ENCODE measurements at places on chromosomes 12 and 14.

- no peak for DNase-seq
Measured at GRCh38 chr14:98816195-98816594, 455.8 kb downstream of the BCL11B start.

DNA sequence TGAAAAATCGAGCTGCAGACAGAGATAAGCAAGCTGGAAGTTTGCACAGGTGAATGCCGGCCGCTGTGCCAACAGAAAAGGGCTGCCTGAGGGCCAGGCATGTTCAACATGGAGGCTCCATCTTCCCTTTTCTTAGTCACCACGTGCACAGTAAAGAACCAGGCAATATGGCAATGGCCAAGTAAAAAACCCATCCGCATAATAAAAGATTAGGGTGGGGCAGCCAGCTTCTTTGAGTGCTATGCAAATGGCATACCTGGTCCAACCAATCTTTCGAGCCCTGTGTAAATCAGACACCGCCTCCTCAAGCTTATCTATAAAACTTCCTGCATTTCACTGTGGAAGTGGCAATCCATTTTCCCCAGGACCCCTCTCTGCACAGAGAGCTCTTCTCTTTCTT lies 16.7 kb downstream of the PNP start:
- DNase-seq = no peak

DNA sequence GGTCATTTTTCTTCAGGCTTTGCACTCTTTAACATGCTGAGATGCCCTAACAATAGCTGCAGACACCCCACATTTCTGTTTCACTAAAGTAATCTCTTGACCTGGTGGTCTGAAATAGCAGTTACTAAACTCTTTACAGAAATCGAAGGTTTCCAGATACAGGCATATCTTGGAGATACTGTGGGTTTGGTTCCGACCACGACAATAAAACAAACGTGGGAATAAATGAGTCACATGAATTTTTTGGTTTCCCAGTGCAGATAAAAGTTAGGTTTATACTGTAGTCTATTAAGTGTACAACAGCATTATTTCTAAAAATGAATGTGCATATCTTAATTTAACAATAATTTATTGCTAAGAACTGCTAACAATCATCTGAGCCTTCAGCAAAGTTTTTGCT lies 208.7 kb downstream of the EGLN3 start:
- DNase-seq = no peak

- no peak for DNase-seq
Measured at GRCh38 chr12:65004270-65004669, 116.8 kb downstream of the WIF1 start.

GRCh38 chr12:34600592-34601462 lies 578.5 kb downstream of the ALG10 start:
- no peak for DNase-seq

DNA sequence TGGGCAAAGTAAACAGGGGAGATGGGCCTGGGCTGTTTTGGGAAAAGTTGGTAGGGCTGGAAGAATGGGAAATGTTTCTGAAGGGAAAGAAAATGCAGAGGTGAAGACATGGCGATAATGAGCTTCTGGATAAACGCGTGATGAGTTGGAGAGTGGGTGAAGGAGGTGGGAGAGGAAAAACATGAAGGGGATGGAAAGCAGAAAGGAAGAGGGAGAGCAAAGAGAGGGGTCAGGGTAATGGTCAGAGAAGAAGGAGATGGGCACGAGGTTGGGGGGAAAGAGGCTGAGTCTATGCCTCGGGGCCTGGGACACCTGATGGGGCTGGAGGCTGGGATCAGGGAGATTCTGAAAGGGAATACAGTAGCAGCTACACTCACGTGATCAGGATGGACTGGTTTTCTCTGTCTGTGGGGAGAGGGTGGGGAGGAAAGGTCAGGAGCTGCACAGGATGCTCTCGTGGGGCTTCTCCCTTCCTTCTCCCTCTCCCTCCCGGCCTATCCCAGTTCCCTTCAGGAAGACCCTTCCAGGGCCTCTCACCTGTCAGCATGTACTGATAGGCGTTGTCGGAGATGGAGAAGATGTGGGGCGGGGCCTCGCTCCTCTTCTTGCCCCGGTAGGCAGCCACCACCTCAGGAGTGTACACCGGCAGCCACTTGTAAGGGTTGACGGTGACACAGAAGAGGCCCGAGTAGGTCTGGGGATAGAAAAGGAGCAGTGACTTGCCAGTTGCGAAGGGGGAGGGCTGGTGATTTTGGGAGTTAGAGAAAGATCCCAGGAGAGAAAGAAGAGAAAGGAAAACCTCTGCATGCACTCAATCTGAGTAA lies 3.1 kb downstream of the MYH7 start:
- DNase-seq = no peak

- no peak for DNase-seq
Measured at GRCh38 chr12:68812553-68813241, 4.7 kb downstream of the MDM2 start.

DNA sequence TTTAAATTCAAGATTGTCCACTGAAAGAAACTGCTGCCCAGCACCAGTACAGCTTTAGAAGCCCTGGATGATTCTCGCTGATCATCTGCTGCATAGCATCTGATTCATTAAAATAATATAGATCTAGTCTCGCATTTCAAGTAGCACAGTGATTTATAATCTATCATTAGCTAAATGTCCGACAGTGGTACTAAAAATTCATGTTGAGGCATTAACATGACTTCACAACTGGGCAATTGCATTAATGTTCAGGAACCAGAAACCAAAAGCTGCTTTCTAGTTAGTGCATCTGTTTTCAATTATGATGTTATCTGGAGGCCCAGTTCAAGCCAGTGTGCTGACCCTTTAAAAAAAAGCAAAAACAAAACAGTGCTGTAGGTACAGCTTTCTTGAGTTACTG lies 1987.2 kb upstream of the SEL1L start:
- DNase-seq = no peak

GRCh38 chr14:52917735-52918134 lies 33.1 kb downstream of the FERMT2 start:
- DNase-seq = no peak

DNA sequence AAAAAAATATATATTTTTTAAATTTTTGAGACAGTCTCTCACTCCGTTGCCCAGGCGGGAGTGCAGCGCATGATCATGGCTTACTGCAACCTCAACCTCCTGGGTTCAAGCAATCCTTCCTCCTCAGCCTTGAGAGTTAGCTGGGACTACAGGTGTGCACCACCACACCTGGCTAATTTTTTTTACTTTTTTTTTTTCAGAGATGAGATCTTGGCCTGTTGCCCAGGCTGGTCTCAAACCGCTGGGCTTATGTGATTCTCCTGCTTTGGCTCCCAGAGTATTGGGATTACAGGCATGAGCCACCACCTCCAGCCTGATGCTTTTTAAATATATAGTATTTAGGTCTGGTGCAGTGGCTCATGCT lies 24.5 kb downstream of the MDM2 start:
- DNase-seq = no peak
